ENCODE measurements at places on chromosomes 2 and 18.

GRCh38 chr2:31205186-31205585 is 12.1 kb downstream of the CAPN14 start:
- DNase-seq, result no peak

- no peak for DNase-seq
These were observed 18.6 kb downstream of the THNSL2 start for GRCh38 chr2:88188748-88189147.

- peak; percentile 18 for DNase-seq
These were observed 476.3 kb upstream of the VWC2L start for GRCh38 chr2:213934560-213934959.

GRCh38 chr18:64167408-64167925 is 18.6 kb upstream of the LINC00305 start:
- no peak for DNase-seq

All from neural progenitor cell (in vitro differentiated cells).